Activated T-helper 1 cell treated with anti-CD3 and anti-CD28 coated beads, Interleukin-12 subunit alpha, Interleukin-12 subunit beta, Interleukin-2, Interleukin-4 antibody, amounts not matched to agents 30 ng/mL and 10 ng/mL and 1 ng/mL, durations not matched to agents 14 hours and 24 hours and 36 hours (primary cell): ENCODE measurements at places on chromosomes 2 and 18. TPM values are rescaled to one million over a fixed set of nuclear protein-coding genes. Genes with fewer than 3 reads are reported as not detected.

DNA sequence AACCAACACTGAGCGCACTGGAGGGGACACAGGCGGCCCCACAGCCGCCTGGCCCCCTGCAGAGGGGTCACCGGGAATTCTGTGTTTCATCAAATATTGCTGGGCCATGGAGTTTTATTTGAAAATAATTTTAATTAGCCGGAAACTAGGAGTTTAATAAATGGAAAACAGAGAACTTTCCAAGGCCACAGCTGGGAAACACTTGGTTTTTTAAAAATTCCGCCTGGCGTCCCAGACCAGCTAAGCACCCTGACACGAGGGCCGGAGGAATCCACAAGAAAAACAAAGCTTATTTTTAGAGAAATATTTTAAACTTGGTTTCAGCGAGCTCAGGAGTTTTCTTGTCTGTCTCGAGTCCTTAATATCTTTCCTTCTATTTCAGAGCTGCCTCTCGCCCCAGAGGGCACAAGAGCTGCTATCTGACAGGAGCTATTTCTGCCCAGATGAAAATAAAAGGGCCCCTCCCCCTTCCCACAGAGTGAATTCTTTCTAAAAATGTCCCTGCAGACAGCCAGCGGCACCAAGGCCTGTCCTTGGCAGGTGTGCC, 8.2 kb downstream of the ZFP36L2 start:
- DNase-seq = no peak

- no peak for DNase-seq
These were observed 23.3 kb upstream of the ROCK1 start for GRCh38 chr18:21134895-21135294.

- DNase-seq = no peak
These were observed 67.9 kb downstream of the CD8B2 start for GRCh38 chr2:106555053-106555452.

DNA sequence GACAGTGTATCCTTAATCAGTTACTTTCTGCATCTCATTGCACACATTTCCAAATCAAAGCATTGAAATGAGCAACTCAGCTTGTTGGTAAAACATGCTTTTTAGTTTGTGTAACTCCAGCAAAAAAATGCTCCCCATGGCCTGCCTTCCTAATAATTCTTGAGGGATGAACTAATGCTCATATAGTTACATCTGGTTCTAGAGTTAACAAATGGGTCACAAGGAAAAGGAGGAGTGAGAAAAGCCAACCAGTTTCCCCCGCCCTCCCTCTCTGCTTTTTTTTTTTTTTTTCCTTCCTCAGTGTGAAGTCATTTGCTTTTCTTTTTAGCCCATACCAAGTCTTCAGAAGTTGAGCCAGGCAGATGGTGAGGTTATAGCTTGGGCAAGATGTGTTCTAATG, 231.7 kb downstream of the MTX2 start:
- no peak for DNase-seq

DNA sequence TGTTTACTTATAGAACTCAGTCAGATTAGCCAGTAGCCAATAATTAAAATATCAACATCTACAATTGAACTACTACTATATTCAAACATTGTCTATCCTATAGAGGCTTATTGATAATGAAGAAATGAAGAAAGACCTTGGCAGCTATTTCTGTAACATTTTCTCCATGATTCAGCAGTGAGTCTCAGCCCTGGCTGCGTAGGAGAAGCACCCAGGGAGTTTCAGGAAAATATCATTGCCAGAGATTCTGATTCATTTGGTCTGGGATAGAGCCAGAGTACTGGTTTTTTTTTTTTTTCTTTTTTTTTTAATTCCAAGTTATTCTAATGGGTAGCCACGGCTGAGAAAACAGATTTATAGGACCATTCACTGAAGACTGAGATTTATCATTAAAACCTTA, 404.8 kb downstream of the TXNL1 start:
- no peak for DNase-seq

GRCh38 chr2:26970928-26971627, 641 bp downstream of the MAPRE3 start:
- no peak for DNase-seq

- no peak for DNase-seq
These were observed 151.1 kb downstream of the MBP start for GRCh38 chr18:76981396-76981968.

DNA sequence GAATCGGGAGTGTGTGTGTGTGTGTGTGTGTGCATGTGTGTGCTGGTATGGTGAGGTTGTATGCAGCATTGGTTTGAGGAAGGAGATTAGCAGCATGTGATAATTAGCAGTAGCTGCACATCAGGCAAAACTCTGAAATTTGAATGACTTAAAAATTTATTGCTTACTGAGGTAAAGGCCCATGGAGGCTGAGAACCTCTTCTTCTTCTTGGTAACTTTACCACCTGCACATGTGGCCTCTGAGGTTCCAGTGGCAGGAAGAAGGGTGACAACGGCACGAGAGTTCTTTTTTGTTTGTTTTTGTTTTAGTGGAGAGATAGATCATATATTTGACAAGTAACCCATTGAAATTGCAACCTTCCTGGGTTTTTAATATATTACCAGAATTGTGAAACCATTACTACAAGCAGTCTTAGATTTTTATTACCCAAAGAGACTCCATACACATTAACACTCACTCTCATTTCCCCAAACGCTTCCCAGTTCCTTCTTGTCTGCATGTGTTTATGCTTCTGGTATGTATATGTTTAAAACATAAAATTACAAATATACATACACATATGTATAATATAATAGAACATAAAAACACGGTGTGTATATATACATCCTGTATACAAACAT, 292.1 kb downstream of the PTGR3 start:
- DNase-seq = no peak

DNA sequence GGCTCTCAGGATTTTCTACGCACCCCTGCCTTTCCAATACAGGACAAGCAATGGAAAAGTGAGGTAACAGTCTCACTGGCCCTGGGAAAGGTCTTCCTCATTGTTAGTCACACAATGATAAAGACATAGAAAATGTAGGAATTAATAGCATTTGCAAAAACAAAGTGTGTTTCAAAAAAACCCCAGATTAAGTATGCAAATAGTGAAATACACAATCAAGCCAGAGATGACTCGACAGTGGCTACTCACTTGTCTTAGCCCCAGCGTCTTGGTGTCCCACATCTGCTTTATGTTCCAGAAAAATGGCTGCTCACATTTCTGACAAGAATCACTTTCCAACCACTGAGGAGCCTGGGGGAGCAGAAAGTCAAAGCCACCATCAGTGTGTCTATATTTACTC, 47.0 kb upstream of the AP1S3 start:
- DNase-seq = no peak

DNA sequence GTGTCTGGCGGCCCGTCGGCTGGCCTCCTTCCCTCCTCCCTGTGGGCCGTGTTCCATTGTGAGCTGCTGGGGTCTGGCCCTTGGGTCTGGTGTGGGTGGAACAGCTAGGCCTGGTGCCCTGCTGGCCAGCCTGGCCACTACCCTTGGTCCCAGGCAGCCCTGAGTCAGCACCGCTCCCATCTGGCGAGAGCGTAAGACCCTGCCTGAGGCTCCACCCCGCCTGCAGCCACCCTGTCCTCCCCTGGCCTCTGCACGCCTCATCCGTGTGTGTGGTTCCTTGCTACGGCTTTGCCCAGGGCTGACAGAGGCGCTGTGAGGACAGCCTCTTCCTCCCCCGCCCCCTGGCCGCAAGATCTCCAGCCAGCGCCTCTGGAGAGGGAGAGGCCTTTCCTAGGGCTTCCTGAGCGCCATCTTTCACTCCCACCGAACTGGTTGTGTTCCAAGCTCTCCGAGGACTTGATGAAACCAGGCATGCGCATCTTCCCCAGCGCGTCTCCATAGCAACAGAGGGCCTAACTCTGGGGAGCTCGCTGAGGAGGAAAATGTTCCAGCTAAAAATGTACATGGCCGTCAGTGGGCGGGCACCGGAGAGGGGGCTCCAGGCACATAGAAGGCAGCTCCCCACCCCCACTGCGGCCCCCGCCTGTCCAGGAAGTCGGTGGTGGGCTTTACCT, 83.0 kb downstream of the STPG4 start:
- DNase-seq = no peak

GRCh38 chr2:73707636-73708035, 29.5 kb downstream of the TPRKB start:
- no peak for DNase-seq

DNA sequence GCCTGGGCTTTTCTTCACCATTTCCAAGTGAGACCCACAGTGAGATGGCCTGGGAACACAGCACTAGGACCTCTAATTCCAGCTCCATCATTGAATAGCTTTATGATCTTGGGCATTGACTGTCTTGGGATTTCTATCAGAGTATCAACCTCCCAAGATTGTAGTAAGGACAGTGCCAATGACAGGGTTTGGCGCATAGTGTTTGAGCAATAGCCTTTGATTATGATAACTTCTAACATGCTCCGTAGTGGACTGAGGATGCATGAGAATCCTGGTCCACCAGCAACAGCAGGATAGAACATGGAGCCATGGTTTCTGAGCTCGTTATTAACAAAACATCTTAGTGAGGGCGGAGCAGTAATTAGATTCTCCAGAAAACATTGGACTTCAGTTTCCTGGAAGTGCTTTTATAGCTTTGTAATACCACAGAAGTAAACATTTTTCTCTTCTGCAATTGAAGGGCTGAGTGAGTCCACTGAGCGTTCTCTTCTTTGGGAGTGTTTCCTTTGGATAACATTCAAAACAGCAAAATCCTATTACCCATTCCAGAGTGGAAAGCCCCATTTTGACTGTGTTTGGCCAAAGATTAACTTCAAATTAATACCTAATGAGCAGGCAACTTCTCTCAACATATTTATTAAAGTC, 63.7 kb downstream of the IL1R2 start:
- no peak for DNase-seq

DNA sequence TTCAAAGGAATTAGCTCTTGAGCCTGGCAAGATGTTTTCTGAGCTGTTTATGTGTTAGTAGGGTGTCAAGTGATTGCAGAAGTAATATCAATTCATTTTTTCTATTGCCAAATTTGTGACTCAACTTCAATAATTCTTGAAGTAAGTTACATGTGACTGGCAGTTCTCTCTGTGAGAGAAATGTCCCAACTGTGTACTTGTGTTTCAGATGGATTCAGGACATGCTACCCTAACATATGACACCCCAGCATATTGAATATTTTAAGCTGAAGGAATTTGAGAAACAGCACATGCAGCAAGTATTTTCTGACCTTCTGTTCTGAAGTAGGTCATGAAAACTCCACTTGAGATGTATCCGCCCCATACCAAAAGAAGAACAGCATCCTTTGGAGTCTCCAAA, 263.6 kb downstream of the XIRP2 start:
- DNase-seq = no peak

Gene TPGS2
- total RNA-seq = 68.5 and 72.6 TPM in 2 replicates

Gene SOWAHC
- total RNA-seq = 0.24 and 0.31 TPM in 2 replicates

Gene MDH1B
- total RNA-seq = 0.20 and 0.36 TPM in 2 replicates

Gene MC2R
- total RNA-seq = not detected in 2 replicates

Gene CNTNAP5
- total RNA-seq = not detected in 2 replicates

Gene IGFBP2
- total RNA-seq = 11.1 and 12.3 TPM in 2 replicates

Gene SPP2
- total RNA-seq = not detected in 2 replicates

Gene C1QL2
- total RNA-seq = not detected in 2 replicates

Gene EPHA4
- total RNA-seq = 0.22 and 0.23 TPM in 2 replicates

Gene ARHGAP28
- not detected in 2 replicates for total RNA-seq

Gene TCF23
- not detected in 2 replicates for total RNA-seq

Gene SLC4A1AP
- 29.7 and 29.8 TPM in 2 replicates for total RNA-seq

Gene ADGRF3
- total RNA-seq = 2.3 and 2.9 TPM in 2 replicates

Gene IL37
- not detected in 2 replicates for total RNA-seq

Gene PKP4
- 28.4 and 30.3 TPM in 2 replicates for total RNA-seq
